NCI-H2081 treated with DMSO at 0.1 percent for 48 hours (cell line): ENCODE measurements at places on chromosomes 2 and 18.

DNA sequence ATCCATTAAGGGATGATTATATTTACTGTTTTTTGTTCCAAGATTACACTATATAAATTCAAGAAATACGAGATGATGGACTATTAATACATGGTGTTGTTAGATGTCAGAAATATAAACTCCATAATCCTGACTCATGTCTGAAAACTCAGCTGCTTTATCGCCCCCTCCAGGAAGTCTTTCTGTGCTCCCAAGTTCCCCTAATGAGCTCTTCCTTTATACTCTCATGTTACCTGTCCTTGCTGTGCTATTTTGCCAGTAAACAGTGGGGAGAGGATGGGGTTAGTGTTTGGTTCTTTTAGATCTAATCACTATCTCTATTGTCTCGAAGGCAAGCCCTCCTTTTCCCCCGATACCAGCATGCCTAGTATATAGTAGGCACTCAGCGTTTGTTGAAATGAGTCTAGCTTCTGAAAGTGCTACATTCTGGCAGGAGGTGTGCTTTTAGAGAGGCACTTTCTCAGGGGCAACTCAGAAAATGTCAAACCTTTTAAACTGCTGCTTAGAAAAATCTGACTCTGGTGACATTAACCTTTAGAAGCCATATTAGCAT, 21.4 kb upstream of the BARD1 start:
- DNase-seq: no peak

DNA sequence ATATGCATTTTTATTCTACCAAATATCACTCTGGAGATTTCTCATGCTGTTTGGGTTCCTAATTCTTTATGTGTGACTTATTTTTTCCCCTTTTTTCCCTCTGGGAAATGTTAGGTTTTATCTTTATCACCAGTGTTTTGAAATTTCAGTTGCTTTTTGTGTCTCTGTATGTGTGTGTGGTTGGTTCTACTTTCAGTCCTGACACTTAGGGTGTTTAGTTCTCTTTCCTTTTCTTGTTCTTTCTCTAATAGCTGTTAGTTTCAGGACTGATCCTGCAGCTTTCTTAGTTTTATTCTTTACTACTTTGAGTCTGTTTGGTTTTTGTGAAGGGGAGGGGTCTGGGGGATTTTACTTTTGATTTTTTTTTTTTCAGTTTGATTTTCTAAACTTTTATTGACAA, 23.1 kb downstream of the PPM1B start:
- no peak for DNase-seq

- no peak for DNase-seq
Measured at GRCh38 chr2:222879604-222879933, 18.7 kb downstream of the ACSL3 start.

- DNase-seq: no peak
Measured at GRCh38 chr2:73992036-73992435, 7.3 kb downstream of the TET3 start.

GRCh38 chr2:172087780-172088244, 2.5 kb downstream of the DLX1 start:
- DNase-seq: no peak

DNA sequence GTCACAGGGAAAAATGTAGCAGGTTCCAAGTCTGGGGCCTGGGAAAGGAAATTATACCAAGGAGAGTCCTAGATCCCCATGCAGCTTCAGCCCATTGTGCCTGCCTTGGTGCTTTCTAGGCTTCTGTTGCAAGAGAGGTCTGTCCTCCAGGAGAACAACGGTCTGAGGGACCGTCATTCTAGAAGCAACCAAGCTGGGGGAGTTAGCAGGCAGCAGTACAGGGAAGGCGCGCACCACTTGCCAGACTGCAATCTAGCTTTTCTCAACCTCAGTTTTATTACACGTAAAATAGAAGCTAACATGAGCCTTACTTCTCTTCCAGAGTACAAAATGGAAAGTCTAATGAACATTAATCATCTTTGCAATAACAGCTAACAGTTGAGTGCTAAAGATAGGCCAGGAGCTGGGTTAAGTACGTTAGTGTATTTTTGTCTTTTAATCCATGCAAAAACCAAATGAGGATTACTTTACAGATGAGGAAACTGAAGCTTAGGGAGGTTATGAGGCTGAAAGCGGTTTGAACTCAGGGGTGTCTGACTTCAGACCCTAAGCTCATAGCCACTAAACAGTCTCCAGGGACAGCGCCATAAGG, 1.9 kb downstream of the TCF23 start:
- DNase-seq: no peak

- DNase-seq: no peak
Measured at GRCh38 chr2:199366406-199366805, 91.3 kb downstream of the SATB2 start.
